ENCODE measurements at places on chromosomes 13 and 19. TPM values are rescaled to one million over a fixed set of nuclear protein-coding genes. Genes with fewer than 3 reads are reported as not detected.

DNA sequence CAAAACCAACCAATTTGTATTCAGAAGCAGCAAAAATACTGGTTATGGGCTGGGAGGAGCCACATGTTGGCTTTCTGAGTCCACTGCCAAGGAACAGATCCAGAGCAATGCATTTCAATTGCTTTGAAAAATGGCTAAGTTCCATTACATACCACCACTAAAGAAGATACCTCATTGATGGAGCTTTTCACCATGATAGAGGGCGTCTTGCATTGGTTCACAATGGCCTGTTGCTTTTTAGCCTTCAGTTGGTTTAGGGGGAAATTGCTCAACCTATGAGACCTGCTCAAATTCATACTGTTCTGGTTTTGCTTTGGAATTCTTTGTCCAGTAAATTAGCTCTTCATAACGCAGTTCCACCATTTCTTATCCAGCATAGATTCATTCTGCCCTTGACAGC lies 21.2 kb upstream of the CPB2 start:
- DNase-seq: no peak

KIR3DL2 gene
- polyA plus RNA-seq: not detected

OR4F17 gene
- not detected for polyA plus RNA-seq

DNA sequence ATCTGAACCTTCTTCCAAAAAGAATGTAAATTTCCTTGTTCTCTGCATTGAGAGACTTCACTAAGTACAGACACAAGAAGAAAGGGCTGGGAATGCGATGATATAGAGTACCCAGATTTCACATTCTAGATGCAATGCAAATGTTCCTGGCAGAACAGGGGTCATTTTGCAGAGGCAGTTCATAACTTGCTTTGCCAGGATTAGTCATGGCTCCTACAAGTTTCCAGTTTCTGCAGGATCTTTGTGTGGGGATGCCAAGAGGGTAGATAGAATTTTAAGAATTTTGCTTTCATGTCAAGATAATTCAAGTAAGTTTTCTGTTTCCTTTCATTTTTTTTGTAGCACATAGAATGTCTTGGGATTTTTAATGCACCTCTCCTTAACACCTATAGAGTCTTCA lies 181.2 kb downstream of the FGF9 start:
- DNase-seq: no peak

GFY gene
- polyA plus RNA-seq: not detected

GRCh38 chr19:41597600-41598041 lies 21.7 kb downstream of the CEACAM21 start:
- DNase-seq: peak; percentile 19

DNA sequence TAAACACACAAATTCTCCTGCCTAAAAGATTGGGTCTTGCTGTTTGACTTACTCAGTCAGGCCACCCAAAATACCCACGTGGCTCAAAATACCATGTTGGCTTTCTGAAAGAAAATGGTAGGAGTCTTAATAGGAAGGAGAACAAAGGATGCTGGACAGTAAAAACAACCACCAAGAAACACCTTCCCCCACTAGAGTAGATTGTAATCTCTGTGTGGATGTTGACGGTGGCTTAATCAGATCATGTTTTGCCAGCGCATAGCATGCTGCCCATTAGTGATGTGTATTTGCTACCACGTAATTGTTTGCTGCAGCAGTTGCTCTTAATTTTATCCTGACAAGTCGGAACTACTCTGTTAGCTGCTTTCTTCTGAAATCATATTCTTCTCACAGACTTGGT lies 1229.3 kb upstream of the SLC10A2 start:
- DNase-seq: no peak

SPRED3 gene
- polyA plus RNA-seq: 0.90 TPM

GRCh38 chr19:29308977-29309590 lies 96.1 kb upstream of the UQCRFS1 start:
- no peak for DNase-seq

CABP5 gene
- polyA plus RNA-seq: not detected

ACER1 gene
- 0.17 TPM for polyA plus RNA-seq

DNA sequence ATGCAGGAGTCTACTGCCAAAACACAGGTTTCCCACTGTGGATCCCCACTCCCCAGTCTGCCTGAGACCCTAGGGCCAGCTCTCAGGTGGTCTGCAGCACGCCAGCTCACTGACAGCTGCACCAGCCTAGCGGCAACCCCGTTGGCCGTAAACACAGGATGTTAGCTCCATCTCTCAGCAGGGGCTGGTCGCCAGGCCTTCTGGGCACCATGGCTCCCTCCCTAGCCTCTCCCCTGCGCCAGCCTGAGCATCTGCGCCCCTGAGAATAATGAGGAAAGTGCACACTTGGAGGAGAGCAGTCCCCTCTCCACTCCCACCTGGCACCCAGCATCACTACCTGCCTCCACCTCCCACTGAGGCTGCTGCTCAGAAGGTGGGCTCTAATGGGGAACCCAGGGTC lies 20.8 kb upstream of the EPHX3 start:
- no peak for DNase-seq

GRCh38 chr13:72204291-72204690 lies 337.3 kb upstream of the DACH1 start:
- no peak for DNase-seq

DNA sequence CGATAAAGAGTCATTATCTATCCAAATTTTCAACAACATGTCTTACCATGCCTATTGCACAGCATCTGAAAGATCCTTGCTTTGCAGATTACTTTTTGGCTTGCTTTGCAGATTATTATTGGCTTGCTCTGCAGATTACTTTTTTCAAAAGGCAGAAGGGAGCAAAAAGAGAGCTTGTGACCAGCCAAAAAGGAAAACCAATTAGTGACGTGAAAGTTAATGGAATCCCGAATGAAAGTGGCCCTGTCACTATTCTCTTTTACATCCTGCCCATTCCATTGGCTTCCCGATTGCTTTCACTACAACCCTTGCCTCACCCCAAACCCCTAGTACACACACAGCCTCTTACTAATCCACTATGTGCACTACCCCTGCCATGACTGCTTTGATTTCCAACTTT lies 81.3 kb downstream of the LHFPL6 start:
- no peak for DNase-seq

GRCh38 chr19:55553217-55554182 lies 8.2 kb upstream of the SBK3 start:
- DNase-seq: no peak

- no peak for DNase-seq
These were observed 5.6 kb upstream of the LRRC63 start for GRCh38 chr13:46206143-46206542.

DNAJC15 gene
- polyA plus RNA-seq: 31.6 TPM

CPAMD8 gene
- polyA plus RNA-seq: 55.6 TPM

GRCh38 chr19:3669947-3670795 lies 30.1 kb downstream of the PIP5K1C start:
- DNase-seq: no peak

GRCh38 chr19:28456252-28456651 lies 756.7 kb downstream of the UQCRFS1 start:
- no peak for DNase-seq

DNA sequence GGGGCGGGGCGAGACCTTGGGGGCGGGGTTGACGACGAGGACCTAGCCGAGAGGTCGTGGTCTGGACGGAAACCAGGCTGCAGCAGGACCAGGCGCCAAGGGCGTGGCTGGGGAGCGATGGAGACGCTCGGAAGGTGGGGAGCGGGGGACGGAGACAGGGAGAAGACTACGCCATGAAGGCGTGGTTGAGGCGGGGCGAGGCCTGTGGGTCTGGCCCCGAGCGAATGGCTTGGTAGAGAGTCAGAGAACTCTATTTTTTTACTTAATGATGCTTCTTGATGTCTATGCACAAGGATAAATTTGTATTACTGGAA lies 674 bp upstream of the FBXL12 start:
- DNase-seq: no peak

DNA sequence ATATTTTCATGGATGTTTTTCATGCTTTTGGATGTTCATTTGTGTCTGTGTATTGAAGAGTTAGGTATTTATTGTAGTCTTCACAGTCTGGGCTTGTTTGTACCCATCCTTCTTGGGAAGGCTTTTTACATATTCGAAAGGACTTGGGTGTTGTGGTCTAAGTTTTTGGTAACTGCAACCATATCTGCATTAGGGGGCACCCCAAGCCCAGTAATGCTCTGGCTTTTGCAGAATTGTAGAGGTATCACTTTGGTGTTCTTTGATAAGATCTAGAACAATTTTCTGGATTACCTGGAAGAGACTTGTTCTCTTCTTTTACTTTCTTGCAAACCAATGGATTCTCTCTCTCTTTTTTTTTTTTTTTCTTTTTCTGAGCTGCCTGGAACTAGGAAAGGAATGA lies 581.3 kb downstream of the DACH1 start:
- DNase-seq: no peak

PCP2 gene
- 0.83 TPM for polyA plus RNA-seq

- no peak for DNase-seq
These were observed 3.9 kb downstream of the PPP5C start for GRCh38 chr19:46350758-46351159.

DNA sequence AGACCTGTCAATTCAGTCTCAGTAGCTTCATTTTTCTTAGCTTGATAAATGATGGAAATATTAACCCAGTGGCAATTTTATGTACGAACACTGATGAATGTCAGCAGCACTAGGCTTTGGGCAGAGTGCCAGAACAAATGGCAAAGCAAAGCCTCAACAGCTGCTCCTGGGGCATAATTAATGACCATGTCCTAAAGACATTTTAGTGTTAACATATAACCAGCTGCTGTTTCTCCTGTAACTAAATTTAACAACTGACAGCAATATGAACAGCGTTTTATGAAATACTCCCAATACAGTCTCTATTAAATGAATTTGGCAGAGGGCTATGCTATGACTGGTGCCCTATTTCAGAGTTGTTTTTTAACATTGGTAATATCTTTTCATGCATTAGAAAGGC lies 47.1 kb downstream of the ZNF568 start:
- peak; percentile 25 for DNase-seq

ZNF471 gene
- polyA plus RNA-seq: 21.2 TPM

MISP3 gene
- 8.4 TPM for polyA plus RNA-seq

- DNase-seq: no peak
These were observed 313.7 kb upstream of the ATXN8OS start for GRCh38 chr13:69793783-69794453.

- DNase-seq: no peak
These were observed 59.3 kb upstream of the WDFY2 start for GRCh38 chr13:51524829-51525566.

FGF9 gene
- 24.1 TPM for polyA plus RNA-seq

- DNase-seq: no peak
These were observed 516.0 kb downstream of the DCT start for GRCh38 chr13:93963266-93964145.

OR7D2 gene
- polyA plus RNA-seq: 0.14 TPM

CRX gene
- not detected for polyA plus RNA-seq

FPR1 gene
- polyA plus RNA-seq: 1.2 TPM

- DNase-seq: no peak
These were observed 5.4 kb upstream of the JSRP1 start for GRCh38 chr19:2261438-2262172.

ZSCAN4 gene
- 0.08 TPM for polyA plus RNA-seq

KLF2 gene
- 37.8 TPM for polyA plus RNA-seq

DNA sequence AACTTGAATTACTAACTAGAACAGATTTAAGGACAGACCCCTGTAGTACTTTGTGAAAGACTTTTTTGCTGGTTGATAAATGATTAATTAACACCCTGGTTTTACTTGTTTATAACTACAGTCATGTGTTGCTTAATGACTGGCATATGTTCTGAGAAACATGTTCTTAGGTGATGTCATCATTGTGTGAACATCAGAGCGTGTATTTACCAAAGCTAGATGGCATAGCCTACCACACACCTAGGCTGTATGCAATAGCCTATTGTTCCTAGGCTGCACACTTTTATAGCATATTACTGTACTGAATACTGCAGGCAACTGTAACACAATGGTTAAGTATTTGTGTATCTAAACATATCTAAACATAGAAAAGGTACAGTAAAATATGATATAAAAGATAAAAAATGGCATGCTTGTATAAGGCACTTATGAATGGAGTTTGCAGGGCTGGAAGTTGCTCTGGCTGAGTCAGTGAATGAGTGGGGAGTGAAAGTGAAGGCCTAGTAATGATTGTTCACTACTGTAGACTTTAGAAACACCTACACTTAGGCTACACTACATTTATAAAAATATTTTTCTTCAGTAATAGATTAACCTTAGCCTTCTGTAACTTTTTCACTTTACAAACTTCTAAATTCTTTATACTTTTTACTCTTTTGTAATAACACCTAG lies 260.3 kb downstream of the KCNRG start:
- DNase-seq: no peak

GRCh38 chr13:89695343-89696257 lies 1651.9 kb upstream of the MIR17HG start:
- peak; percentile 46 for DNase-seq

All from renal cortex interstitium (tissue), 15 donors.